ENCODE measurements at places on chromosomes 16 and 17. TPM values are rescaled to one million over a fixed set of nuclear protein-coding genes. Genes with fewer than 3 reads are reported as not detected.

Gene SGCA
- total RNA-seq, result not detected

Gene RAC3
- total RNA-seq, result 16.9 TPM

Gene KRTAP4-1
- total RNA-seq, result not detected

Gene DLG4
- 11.3 TPM for total RNA-seq

Gene KRTAP4-4
- total RNA-seq, result not detected

Gene C17orf107
- 0.92 TPM for total RNA-seq

Gene IRF8
- total RNA-seq, result not detected

Gene HSD11B2
- total RNA-seq, result not detected

Gene CD300H
- total RNA-seq, result not detected

Gene FOXL1
- total RNA-seq, result 1.7 TPM

Gene CACNG1
- total RNA-seq, result not detected

Gene WIPF2
- total RNA-seq, result 6.6 TPM

Gene CCL13
- not detected for total RNA-seq

Gene LGALS9C
- total RNA-seq, result not detected

Gene CORO1A
- total RNA-seq, result 1.8 TPM
